ENCODE measurements at places on chromosomes 6 and 20.

DNA sequence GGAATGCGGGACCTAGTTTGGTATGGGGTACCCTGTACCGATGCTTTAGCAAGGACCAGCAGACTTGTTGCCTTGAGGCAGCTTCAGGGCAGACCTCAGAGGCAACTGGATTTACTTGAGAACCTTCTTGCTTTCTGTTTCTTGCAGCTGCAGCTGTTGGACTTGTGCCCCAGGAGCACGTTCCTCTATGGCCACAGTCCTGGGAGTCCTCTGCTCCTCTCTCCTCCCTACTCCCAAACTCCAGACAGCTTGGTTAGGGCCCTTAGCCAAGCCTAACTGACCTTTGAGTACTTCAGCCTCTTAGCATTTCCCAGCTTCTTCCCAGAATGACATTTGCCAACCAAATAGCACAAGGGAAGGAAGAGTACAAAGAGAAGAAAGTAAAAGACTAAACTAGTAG is 34.7 kb downstream of the GHRH start:
- DNase-seq: no peak

DNA sequence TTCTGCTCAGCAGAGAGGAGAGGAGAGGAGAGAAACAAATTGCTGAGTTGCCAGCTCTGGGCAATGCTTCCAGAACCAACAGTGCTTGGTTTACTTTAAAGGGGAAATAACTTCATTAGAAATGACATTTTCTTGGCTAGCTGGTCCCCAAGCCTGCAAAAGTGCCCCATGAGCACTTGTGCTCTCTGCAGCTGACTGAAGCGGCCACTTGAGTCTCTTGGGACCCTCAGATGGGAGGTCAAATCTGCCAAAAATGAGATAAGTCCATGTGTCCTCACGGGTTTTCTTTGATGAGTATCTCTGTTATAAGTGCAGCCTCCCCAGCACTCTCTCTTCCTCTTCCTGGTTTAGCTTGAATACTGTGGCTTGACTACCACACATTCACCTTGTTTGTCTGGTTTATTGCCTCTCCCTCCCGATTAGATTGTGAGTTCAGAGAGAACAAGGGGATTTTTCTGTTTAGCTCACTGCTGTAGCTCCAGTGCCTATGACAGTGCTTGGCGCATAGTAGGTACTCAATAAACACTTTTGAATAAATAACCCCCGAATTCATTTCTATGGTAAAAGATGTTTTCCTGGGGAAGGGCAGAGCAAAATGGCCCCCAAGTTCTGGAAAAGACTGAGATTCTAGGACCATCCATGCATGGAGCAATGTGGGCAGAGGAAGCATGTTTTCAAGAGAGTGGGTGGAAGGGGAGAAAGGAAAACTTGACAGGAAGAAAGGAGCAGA is 7.0 kb upstream of the RIN2 start:
- no peak for DNase-seq

- no peak for DNase-seq
Measured at GRCh38 chr20:33612001-33612400, 50.1 kb upstream of the C20orf144 start.

DNA sequence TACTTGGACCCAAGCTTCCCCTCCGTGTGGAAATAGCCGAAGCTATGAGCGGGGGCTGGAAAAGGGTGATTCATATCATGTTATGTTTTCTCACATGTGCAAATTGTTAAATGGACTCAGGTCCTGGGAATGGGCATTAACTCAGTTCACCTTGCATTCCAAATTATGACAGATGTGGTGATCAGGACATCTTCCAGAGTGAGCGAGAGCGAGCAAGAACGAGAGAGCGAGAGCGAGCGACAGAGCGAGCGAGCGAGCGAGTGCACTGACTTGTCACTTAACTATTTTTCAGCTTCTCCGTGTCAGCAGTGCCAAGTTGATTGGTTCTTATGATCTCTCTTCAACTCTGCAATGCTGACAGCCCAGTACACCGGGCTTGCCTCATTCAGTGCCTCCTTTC is 437.4 kb upstream of the NRSN1 start:
- no peak for DNase-seq

DNA sequence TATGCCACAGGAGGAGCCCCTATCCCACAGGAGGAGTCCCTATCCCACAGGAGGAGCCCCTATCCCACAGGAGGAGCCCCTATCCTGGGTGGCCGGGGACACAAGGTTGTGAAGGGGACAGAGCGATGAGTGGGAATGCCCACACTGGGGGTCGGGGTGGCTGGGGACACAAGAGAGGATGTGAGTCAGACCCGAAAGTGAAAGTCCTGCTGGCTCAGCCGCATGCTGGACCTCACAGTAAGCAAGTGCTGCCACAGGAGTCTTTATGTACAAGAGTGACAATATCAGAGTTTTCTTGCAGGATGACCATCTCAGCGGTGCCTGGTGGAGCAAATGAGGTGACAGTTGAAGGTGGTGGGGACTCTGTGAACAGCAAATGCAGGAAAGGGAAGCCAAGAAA is 93.7 kb downstream of the PSMB1 start:
- DNase-seq: no peak
